ENCODE measurements at places on chromosomes 4 and X.

GRCh38 chrX:3609810-3610209 is 103.6 kb downstream of the PRKX start:
- DNase-seq: no peak

DNA sequence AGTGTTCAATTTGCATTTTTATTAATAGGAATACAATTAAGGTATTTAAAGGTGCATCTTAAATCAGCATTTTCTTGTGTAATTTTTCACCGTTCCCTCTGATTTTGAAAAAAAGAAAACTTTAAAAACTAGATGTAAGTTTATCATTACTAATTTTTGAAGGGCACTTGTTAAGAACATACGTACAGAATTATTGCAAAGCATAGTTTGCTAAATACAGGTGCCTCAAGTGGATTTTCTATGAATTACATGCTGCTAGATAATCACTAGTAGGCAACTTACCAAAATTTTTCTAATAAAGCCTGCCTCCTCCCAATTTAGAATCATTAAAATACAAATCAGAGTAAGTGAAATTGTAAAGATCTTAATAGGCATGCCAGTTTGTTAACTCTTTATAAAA is 8.5 kb downstream of the CNKSR2 start:
- DNase-seq: no peak

DNA sequence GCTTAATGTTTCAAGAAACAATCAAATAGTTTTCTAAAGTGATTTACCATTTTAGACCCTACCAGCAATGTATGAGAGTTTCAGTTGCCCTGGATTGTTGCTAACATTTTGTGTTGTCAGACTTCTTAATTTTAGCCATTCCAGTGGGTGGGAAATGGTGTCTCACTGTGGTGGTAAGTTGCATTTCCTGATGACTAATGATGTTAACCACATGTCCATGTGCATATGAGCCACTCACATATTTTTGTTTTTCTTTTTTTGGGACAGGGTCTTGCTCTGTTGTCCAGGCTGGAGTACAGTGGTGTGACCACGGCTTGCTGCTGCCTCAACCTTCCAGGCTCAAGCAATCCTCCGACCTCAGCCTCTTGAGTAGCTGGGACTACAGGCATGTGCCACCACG is 48.3 kb downstream of the MED28 start:
- no peak for DNase-seq

- DNase-seq: no peak
Measured at GRCh38 chr4:116636917-116637316, 448.5 kb downstream of the TRAM1L1 start.

DNA sequence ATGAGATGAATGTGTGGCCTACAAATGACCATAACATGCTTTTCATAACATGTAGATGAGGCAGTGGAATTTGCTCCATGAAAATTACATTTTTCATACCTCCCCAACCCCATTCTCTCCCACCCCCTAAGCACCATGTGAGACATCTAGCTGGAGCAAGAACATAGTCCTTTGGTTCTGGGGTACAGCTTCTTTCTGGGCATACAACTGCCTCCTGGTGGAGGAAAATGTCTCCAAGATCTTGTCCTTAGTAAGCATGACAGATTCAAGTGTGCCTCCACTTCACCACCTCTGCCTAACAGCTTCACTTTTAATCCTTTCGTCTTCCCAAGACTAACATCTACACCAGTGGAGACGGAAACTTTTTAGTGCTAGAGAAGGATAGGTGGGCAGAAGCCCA is 8.0 kb downstream of the EXOC1L start:
- DNase-seq: no peak
